ENCODE measurements at places on chromosomes 1 and 21.

DNA sequence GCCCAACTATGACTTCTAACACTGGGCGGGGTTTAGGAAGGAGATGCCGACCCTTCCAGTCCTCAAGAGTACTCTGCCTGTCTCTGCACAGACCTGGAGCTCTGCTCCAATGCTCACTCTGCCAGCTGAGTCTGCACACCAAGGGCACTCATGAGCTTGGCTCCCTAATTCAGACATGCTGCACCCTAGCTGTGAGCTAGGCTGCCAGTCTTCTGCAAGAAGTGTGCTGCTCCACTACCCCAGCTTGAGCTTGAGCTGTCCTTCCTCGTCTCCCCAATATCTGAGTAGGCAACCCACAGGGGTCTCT is 13.2 kb downstream of the TP53BP2 start:
- no peak for DNase-seq

- DNase-seq = no peak
These were observed 58.7 kb upstream of the RGS1 start for GRCh38 chr1:192516776-192517297.

DNA sequence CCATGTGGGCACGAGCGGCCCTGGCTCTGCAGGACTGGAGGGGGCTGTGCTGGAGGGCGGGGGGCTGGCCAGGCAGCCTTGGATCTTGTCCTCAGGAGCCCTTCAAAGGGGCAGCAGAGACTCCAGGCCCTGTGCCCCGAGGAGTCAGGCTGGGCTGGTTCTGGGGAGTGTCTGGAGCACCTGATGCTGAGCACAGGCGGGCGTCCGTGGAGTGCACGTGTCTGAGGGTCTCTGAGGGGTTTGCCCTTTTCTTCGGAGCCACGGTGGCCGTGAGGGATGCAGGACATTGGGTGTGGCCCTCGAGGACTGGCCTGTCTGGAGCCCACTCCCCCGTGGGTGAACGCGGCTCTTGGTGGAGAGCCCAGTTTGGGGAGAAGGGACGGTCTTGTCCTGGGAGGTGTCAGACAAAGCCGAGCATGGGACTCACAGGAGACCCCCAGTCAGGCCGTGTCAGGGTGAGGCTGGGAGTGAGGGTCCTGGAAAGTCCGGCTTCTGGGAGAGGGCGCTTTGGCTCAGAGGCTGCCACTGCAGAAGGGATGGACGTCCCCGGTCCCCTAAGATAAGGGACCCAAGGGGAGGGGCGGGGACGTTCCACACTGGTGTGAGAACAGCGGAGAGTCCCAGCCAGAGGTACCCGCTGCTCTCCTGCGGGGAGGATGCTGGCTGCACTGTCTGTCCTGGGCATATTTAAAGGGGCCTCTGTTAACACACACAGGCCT is 60.8 kb downstream of the COL18A1 start:
- DNase-seq = no peak

- DNase-seq = no peak
These were observed 322.0 kb downstream of the CAMTA1 start for GRCh38 chr1:7107109-7107830.

GRCh38 chr1:234218078-234218477 is 155.2 kb upstream of the COA6 start:
- no peak for DNase-seq

- no peak for DNase-seq
These were observed 29.3 kb downstream of the SLC5A9 start for GRCh38 chr1:48251821-48252220.

GRCh38 chr1:21342961-21343838 is 52.9 kb upstream of the ECE1 start:
- no peak for DNase-seq

- no peak for DNase-seq
These were observed 446.8 kb upstream of the CXADR start for GRCh38 chr21:17066006-17066405.

- DNase-seq = no peak
These were observed 13.5 kb downstream of the TNFSF4 start for GRCh38 chr1:173193639-173194038.

GRCh38 chr1:225523263-225523950 is 95.6 kb upstream of the LBR start:
- no peak for DNase-seq

- no peak for DNase-seq
These were observed 34.5 kb downstream of the ERO1B start for GRCh38 chr1:236247286-236247685.

DNA sequence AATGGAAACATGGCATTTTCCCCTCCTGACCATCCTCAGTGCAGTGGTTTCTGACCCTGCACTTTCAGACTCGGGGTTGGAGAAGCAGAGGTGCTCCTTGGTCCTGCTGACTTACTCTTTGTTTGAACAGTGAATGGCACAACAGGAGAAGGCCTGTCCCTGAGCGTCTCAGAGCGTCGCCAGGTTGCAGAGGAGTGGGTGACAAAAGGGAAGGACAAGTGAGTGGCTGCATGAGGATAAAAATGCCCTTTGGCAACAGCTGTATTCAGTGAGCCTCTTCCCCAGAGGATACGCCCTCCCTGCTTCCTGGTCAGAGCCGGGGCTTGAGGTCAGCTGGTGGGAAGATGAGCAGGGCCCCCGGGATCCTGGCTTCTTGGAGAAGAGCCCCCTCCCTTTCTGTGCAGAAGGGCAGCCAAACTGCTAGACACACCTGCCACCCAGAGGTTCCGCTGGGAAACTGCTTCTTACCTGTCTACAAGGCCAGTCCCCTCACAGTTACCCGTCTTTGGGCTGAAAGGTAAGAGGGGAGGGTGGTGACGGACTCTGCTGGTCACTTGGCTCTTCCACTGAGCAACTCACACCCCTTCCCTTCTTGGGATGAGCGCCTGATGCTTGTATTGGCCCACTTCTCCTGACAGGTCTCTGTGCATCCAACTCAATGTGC is 16.6 kb downstream of the NPL start:
- no peak for DNase-seq

GRCh38 chr1:47471163-47471562 is 33.3 kb downstream of the FOXD2 start:
- DNase-seq = no peak

GRCh38 chr1:203098914-203099520 is 13.2 kb upstream of the MYOG start:
- no peak for DNase-seq

DNA sequence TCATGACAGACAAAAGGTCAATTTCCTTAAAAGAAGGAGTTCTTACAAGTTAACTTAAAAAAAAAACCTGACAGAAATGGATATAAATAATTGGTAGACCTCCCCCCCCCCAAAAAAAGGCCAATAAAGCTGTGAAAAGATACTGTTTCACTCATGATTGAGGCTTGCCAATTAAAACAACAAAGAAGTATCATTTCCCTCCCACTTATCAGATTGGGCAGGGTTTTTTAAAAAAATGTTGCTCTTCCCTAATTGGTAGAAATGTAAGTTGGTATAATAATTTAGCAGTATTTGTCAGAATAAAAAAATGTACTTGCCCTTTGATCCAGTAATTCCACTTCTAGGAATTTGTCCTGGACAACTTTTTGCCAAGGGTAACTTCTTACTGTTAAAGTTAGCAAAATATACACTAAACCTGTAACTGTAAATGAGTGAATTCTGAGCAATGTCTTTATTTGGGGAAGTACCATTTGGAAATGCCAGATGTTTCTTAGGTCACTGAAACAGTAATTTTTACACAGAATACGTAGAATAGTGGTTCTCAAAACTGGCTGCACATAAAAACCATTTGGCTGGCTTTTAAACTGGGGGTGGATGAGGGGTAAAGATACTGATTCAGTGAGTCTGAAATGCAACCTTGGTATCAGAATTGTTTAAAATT is 17.5 kb downstream of the RNF2 start:
- no peak for DNase-seq

- DNase-seq = no peak
These were observed 17.6 kb upstream of the PEX10 start for GRCh38 chr1:2429780-2430591.

- DNase-seq = no peak
These were observed 7.9 kb downstream of the LEFTY2 start for GRCh38 chr1:225933072-225933471.

- DNase-seq = no peak
These were observed 80.4 kb upstream of the EFHD2 start for GRCh38 chr1:15329104-15329820.

- no peak for DNase-seq
These were observed 358.8 kb downstream of the DPYD start for GRCh38 chr1:97562081-97562480.

- no peak for DNase-seq
These were observed 32.9 kb downstream of the MFSD2A start for GRCh38 chr1:39987869-39988268.

GRCh38 chr1:15952317-15953258 is 23.3 kb downstream of the ZBTB17 start:
- DNase-seq = no peak

DNA sequence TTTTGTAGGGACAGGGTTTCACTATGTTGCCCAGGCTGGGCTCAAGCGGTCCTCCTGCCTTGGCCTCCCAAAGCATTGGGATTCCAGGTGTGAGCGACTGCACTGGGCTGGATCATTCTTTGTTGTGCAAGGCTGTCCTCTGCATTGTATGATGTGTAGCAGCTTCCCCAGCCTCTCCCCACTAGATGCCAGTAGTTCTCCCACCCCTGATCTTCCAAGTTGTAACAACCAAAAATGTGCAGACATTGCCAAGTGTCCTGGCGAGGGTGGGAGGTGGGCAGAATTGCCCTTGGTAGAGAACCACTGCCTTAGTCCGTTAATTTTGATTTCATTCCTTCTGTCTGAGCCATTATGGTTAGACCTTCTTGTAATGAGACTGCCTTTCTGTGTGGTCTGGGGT is 7.2 kb downstream of the GALNT2 start:
- DNase-seq = no peak

DNA sequence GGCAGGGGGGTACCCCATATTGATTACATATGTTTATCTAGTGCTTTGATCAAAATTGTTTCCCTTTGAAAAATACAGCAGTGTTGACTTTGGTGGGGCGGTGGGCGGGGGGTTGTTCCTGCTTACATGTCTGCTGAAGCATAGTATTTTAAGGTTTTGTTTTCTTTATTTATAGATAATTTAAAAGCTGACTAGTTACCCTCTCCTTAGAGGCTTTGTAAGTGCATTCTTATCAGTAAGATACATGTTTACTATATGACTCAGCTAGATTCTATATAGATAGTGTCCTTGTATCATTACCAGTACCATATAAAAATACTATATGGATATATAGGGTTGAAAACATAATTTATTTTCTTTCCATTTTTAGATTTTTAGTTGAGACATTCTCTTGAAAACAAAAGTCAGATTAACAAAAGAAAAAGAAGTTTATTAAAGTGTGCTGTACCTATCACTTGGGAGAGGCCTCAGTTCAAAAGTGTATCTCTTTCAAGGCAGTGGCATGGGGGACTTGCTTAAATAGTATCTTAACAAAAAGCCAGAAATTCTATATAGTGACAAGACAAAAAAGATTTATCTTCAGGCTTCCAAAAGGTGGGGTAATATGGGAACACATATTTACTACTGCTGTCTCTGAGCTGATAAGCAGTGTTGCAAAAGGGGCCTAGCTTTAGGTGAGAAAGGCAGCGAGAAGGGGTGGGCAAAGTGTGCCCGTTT is 79.0 kb downstream of the HS2ST1 start:
- DNase-seq = no peak

DNA sequence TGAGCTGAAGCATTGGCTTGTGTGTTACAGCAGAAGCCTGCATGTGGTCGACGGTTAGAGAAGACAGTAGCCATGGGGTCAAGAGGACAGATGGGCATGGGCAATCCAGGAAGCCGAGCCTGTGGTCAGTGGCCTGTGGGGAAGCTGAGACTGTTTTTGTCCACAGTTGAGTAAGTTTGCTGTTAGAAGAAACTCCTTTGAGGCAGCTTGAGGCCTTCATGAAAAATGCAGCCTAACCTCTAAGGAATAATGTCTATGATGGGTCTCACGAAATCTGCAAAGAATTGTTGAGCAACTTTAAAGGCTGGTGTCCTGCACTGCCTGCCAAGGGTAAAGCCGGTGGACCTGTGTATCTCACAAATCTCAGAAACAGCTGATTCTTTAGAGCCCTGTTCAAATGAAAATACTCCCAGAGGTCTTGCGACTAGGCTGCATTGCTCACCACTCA is 322.4 kb downstream of the SETD4 start:
- DNase-seq = no peak

GRCh38 chr1:66532214-66532613 is 1.7 kb upstream of the SGIP1 start:
- no peak for DNase-seq

DNA sequence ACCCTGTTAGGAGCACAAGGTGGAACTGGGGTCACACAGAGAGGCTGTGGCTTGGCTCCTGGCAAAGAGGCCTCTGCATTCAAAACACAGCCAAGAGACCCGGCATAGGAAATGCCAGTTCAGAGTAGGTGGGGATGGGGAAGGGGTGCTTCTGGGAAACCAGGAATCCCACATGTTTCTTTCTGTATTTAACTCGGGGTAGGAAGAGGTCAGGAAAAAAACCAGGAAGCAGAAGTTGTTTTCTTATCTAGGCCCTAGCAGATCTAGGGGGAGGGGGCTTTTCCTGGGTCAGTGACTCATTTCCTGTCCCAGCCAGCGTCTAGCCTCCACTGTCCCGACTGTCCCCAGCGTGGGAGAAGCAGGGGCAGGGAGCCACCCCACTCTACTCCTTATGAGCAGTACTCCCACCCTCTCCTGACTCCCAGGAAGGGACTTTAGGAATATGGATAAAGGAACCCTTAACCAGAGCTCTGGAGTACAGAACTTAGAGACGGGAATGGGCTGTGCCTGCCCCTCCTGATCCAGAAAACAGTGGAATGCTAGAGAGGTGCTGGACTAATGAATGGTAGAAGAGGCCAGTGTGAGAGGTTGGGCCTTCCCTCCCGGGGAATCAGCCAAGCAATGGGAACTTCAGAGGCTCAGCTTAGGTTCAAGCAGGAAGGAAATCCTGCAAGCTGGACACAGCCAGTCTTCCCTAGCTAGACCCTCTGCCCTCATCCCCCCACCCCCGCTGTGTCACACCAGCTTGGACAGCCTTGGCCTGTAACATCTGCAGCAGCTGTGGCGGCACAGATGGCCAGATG is 5.7 kb downstream of the FHL3 start:
- no peak for DNase-seq

GRCh38 chr1:166933140-166933539 is 42.2 kb downstream of the ILDR2 start:
- DNase-seq = no peak

GRCh38 chr1:33836911-33837310 is 27.0 kb upstream of the HMGB4 start:
- no peak for DNase-seq

DNA sequence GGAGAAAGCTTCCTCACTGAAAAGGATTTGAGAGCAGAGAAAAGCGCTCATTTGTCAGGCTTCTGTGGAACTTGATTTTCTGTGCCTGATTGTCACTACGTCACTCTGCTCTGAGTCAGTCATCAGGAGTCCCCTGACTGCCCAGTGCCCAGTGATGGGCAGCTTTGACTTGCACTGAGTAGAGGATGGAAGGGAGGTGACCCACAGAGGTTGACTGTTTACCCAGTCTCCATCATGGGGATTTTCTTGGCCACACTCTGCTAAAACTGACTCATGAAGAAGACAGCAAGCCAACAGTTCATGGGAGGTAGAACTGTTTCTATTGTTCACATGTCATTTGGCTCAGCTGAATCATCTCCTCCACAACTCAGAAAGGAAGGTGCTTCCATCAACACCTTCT is 82.1 kb upstream of the DUSP10 start:
- no peak for DNase-seq

- no peak for DNase-seq
These were observed 29.6 kb downstream of the RGL1 start for GRCh38 chr1:183834568-183834967.

- DNase-seq = no peak
These were observed 291.4 kb downstream of the LRRC40 start for GRCh38 chr1:69913977-69914376.

Measured in esophagus squamous epithelium (tissue), 5 donors.